ENCODE measurements at places on chromosomes 3 and 15.

DNA sequence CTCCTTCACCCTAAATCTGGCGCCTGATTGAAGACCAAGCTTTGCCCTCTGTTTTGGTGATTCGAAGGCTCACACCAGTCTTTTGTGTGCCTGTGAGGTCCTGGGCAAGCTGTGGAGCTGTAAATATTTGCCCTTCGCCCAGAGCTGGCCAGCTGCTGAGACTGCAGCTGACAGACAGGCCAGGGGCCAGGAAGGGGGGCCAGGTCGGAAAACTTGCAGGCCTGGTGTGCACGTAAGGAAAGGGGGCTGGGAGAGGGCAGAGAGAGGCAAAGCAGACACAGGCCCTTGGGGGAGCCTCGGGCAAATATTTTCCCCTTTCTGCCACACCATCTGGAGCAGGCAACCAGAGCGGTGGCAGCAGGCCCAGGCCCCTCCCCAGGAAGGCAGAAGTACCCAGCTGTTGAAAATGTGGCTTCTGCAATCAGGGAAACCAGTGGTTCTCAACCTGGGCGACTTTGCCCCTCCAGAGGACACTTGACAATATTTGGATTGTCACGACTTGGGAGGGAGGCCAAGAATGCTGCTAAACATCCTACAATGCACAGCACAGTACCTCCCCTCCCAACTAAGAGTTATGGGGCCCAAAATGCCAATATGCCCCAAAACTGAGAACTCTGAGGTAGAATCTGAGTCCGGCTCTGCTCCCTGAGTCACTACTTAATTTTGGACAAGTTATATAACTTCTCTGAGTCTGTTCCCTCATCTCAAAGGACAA lies 2.5 kb downstream of the PDZRN3 start:
- no peak for DNase-seq

DNA sequence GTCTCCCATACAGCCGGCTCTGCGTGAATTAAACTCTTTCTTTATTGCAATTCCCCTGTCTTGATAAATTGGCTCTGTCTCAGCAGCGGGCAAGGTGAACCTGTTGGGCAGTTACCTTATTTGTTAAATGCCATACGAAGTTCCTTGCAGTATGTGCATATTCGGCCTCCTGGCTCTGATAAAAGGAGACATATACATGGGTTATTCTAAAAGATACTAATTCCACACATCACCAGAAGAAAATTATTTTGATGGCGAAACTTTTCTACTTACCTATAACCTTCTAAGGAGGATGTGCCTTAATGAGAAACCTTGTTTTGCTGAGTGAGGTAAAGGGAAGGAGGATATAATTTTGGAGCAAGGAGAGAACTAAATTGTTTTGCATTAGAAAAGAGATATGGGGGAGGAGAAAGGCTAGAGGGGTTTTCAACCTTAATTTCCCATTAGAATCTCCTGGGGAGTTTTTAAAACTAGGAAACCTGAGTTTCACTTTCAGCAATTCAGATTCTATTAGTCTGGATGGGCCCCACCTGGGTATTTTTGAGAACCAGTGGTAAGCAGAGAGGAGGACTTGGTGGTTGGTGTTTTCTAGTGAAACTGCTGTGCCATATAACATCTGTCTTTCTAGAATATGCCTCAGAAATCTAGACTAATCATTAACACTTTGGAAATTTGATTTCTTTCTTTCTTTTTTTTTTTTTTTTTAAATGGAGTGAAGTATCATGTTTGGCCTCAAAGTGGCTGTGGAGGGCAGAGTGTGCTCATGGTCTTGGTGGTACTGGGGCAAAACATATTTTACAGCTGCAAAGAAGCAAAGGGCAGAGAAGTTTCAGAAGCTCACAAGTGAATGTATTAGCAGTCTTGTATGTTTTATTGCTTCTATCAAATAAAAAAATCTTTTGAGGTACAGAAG lies 23.0 kb downstream of the NANOGP8 start:
- DNase-seq, result no peak

DNA sequence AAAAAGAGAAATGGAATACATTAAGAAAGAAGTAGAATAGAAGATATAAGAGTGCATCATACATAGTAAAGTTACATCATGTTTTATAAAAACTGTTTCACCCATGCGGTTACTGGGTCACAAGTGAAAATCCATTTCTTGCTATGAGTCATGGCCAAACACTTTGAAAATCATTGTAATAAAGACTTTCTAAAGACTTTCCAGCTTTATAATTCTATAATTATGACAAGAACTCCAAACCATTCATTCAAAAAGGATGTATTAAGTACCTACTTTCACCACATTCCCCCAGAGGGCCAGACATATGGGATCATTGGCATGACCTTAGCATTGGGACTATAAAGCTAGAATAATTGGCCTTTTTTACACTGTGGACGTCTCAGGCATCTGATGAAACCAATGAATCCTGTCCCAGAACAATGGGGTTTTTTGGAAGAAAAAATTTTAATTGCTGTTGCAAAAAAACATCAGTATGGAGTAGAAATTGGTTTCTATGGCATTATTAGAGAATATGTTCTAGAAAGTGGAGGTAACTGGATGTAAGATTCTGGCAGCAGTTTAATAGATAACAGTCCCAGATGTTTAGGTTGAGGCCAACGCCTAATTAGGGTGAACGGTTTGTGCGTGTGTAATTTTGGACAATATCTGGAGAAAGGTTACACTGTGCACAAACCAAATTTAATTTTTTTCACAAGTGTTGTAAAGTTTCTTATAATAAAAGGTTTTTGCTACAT lies 3.3 kb upstream of the SKIC8 start:
- no peak for DNase-seq

DNA sequence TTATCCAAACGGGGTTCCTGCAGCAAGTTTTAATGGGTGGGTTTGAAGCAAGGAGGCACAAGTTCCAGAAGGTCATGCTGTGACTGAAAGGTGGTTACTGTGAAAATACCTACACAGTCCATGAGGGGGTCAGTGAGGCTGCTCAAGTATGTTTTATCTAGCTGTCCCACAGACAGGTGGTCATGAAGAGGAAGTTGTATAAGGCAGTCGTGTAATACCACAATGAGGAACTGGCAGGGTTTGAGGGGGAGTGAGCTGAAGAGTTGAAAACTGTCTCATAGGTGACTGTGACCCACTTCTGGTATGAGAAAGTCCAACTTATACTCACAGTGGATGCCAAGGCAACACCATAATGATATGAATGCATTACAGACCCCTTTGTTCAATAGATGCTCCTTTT lies 856.8 kb downstream of the OTOL1 start:
- no peak for DNase-seq

DNA sequence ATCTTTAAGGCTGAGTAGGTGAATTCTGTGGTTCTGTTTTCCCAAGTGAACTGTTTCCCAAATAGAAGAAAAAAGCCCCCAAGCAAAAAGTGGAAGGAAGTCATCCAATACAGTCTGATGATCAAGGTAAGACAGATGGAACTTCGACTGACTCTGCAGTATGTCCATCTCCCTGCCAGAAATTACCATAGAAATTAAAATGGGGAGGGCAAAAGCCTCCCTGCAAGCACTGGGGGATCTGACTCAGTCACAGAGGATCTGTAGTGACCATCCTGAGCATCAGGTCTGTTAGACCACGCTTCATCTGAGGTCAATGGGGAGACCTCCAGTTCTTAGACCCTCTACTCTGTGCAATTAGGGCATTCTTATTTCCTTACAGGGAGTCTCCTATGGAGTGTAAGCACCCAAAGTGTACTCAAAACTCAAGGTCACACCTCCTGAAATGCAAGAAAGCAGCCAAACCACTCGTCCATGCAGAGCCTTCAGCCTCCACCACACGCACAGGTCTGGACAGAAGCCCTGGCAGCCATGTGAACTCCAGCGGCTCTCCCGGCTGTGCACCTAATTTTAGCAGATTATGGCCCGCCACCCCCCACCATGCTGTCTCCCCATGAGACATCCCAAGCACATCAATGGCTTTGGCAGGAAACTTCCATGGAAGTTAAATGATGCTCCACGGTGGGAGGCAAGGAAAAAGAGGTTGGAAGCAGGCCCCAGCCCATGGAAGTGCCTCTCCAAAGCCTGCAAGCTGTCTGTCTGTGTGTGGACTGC lies 348.7 kb downstream of the NTRK3 start:
- no peak for DNase-seq

Measured in activated naive CD4-positive, alpha-beta T cell (primary cell).